ENCODE measurements at places on chromosomes 13 and 19.
A peak's percentile ranks its signal among the peaks of the same experiment; 100 is the strongest.

- DNase-seq, result no peak
These were observed 19.7 kb upstream of the FARP1 start for GRCh38 chr13:98123176-98123575.

DNA sequence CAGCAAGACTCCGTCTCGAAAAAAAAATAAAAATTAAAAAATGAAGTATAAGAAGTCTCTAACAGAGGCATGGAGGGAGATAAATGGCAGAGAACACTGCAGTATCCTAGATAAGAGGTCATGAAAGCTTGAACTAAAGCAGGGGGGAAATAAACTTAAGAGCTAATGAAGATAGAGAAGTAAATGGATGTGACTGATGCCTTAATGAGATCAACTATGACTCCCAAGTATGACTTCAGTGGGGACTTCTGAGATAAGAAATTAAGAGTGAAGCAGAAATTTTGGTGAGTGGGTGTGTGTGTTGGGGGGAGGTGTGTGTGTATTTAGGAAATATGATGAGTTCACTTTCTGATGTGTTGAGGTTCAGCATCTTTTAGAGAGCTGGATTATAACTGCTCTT lies 55.1 kb downstream of the DIAPH3 start:
- DNase-seq, result no peak

DNA sequence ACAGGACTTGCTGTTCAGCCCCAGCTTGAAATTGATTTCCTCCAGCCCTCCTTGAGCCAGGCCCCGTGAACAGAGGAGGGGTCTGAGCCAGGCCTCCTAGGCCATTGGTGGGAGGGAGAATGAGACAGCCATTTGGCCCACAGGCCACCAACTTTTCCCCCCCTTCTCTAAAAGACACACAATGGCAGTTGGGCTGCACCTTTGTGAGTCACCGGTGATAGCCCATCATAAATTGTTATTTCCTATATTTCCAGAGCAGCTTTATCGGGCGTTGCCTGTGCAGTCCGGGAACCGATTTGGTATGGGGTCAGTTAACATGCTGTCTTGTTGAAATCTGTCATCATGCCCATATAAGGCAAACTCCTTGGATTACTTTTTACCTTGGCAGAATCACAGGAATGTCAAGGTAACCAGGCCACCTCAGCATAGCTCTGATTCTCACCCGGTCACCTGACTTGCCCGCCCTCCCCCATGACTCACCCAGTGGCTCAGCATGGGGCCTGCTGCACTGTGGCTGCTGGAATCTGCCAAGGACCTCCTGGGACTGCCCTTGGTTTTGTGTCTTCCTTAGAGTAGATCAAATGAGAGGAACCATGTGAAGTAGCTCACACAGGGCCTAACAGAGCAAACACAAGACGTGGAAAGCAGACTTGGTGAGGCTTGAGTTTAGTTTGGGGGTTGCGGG lies 36.1 kb downstream of the ACTN4 start:
- peak; percentile 88 for DNase-seq

- DNase-seq, result no peak
These were observed 9.0 kb upstream of the NFIC start for GRCh38 chr19:3357271-3357991.

DNA sequence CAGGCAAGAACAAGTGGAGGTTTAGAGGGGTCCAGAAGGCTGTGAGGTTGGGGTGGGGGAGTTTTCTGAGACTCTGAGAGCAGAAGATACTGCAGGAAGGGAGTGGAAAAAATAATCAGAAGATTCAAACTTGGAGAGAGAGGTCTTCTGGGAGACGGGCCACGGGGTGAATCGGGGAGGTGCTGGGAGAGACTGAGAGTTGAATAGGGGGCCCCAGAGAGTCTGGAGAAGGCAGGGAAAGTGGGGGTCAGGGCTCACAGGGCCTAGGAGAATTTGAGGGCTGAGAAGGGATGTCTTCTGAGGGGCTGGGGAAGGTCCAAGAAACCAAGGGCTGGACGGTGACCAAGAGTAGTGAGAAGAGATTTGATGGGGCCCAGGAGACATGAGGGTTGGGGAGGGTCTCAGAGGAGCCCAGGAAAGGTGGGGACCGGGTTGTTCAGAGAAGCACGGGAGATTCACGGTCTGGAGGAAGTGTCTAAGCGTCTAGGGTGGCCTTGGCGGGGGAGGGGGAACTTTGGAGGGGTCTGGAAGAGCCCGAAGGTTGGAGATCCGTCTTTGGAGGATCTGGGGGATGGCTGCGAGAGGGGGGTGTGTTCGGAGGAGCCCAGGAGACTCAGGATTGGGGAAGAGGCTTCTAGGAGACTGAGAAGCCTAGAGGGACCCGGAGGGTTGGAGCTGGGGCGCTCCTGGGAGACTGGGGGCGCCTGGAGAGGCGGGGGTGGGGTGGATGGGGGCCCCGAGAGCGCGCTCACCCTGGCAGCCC lies 1.5 kb downstream of the KCNC3 start:
- DNase-seq, result no peak

GRCh38 chr13:27662738-27663470 lies 41.2 kb downstream of the POLR1D start:
- no peak for DNase-seq

DNA sequence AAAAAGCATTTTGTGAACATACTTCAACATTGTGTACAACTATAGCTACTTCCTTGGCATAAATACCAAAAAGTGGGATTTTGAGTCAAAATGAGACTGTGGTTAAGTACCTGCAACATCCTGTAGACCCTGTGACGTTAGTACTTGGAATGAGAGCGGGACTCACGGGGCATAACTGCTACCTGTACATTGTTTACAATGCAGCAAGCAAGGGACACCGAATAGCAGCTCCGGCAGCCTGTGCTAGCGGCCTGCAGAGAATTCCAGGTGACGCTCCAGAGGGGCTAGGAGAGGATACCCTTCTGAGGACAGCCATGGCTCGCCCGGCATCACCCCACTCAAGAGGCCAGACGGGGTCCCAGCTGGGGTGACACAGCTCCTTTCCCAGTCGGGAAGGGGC lies 824 bp upstream of the ZNF331 start:
- no peak for DNase-seq

- no peak for DNase-seq
These were observed 500.5 kb upstream of the SPRY2 start for GRCh38 chr13:80841414-80841813.

DNA sequence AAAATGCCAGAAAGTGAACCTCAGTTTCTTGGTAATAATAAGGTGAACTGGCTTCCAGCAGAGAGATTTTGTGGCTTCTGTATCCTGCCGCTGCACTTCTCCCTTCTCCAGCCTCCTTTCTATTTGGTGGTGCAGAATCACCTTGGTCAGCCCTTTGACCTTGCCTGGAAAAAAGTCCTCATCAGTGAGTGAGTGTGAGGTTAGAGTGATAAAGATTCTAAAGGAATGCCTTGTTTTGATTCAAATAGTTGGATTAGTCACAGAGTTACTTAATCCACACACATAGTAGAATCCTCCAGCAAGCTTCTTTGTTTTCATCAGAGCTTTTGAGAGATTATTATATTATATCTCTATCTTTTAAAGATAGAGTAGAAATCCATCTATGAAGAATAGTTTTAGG lies 140.9 kb downstream of the KCNRG start:
- DNase-seq, result peak; percentile 34

GRCh38 chr19:45865269-45865948 lies 1.3 kb downstream of the FOXA3 start:
- no peak for DNase-seq

- no peak for DNase-seq
These were observed 2.5 kb downstream of the LIG4 start for GRCh38 chr13:108212886-108213285.

- DNase-seq, result no peak
These were observed 11.0 kb upstream of the EPSTI1 start for GRCh38 chr13:43003010-43003409.

- DNase-seq, result no peak
These were observed 151.9 kb downstream of the MYO16 start for GRCh38 chr13:108781312-108781711.

- no peak for DNase-seq
These were observed 34.5 kb downstream of the TINCR start for GRCh38 chr19:5533257-5533656.

DNA sequence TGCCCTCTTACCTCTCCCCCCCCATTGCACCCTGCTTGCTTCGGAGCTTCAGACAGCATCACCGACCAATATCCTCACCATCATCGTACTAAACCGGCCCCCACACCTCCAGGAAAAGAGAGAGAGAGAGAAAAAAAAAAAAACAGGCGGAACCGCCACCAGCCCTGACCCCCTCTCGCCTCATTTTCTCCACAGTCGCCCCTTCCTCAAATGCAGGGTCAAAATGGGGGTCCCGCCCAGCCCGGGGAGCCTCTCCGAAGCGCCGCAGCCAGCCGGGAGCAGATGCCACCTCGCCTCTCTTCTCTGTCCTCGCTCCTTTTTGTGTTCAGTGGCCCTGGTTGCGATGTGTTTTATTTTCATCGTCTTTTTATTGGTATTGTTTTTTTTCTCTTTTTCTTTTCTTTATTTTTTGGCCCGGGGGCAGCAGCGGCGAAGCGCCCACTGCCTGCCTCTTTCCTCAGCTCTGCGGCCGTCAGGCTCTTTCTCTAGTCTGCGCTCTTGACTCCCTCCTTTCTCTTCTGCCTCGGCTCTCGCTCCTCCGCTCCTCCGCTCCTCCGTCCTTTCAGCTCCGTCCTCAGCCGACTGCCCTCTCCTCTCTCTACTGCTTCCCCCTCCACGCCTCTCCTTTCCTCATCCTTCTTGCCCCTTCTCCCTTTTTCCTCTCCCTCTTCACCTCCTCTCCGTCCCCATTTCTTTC lies 41.4 kb downstream of the DEDD2 start:
- DNase-seq, result no peak

DNA sequence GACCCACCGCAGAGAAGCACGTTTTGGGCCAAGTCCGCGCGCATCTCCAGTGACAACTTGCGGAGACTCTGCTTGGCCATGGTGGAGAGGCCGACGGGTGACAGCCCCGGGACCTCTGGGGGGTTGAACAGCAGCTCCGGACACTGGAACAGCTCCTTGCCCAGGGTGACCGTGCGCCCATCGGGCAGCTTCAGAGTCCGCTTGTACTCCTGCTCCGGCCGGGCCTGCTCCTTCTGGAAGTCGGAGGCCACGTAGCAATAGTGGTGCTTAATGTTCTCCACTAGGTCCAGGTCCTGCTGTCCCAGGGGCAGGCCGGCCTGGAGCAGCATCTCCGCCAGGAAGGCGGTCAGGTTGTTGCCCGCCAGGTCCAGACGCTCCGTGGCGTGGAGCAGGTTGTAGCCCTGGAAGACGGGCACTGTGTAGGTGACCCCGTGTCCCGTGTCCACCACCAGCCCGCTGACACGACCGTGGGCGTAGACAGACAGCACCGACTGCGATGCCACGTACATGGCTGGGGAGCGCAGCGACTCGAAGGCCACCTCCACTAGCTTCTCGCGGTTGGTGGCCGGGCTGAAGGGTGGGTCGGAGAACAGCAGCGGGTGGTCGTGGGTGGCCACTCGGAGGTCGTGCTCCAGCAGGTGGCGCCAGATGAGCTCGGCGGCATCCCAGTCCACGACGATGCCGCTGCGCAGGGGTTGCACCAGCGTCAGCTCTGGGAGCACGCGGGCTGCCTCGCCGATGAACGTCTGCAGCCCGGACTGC lies 743 bp downstream of the ACTL9 start:
- DNase-seq, result no peak

GRCh38 chr19:56085571-56086275 lies 35.4 kb downstream of the ZNF787 start:
- DNase-seq, result no peak

GRCh38 chr13:33453936-33454335 lies 168.4 kb upstream of the STARD13 start:
- peak; percentile 10 for DNase-seq

GRCh38 chr19:12838182-12838885 lies at the start of gene MAST1:
Gene MAST1, plus strand, starts transcription at chr19:12838515. Its CDS starts 58 bp downstream, at chr19:12838573.
- no peak for DNase-seq
